ENCODE measurements at places on chromosomes 2 and 18. TPM values are rescaled to one million over a fixed set of nuclear protein-coding genes. Genes with fewer than 3 reads are reported as not detected.

Gene ORC4
- total RNA-seq, result 13.0 TPM

Gene CDH19
- not detected for total RNA-seq

Gene ADCYAP1
- not detected for total RNA-seq

Gene NEU2
- total RNA-seq, result not detected

Gene CAPN13
- total RNA-seq, result not detected

Gene KCMF1
- 31.0 TPM for total RNA-seq

Gene GCG
- total RNA-seq, result not detected

Gene SPC25
- 3.0 TPM for total RNA-seq

Gene PSMD14
- 76.7 TPM for total RNA-seq

Gene CPLX4
- not detected for total RNA-seq

Gene CFAP221
- total RNA-seq, result not detected

Gene C18orf32
- 10.5 TPM for total RNA-seq

Gene ALKAL2
- 2.2 TPM for total RNA-seq

Gene HOXD3
- not detected for total RNA-seq

Gene SLC14A1
- 0.65 TPM for total RNA-seq

All from placental epithelial cell (primary cell).